ENCODE measurements at places on chromosomes 3 and 15.

- H3K27ac ChIP-seq: no peak overlapping the region
- H3K4me1 ChIP-seq: no peaks in the 10 kb centered on the region
- H3K27me3 ChIP-seq: peaks cover 15% of the 10 kb centered on the region
- DNase-seq: no peak
Observed at GRCh38 chr3:134326760-134327593, 47.3 kb downstream of the AMOTL2 start.

- no peaks in the 10 kb centered on the region for H3K36me3 ChIP-seq
- peaks cover 35% of the 10 kb centered on the region for H3K4me1 ChIP-seq
- peaks cover 40% of the 10 kb centered on the region for H3K27me3 ChIP-seq
- no peak overlapping the region for H3K27ac ChIP-seq
- DNase-seq: no peak
Observed at GRCh38 chr15:73699249-73700040, 15.3 kb downstream of the CD276 start.

- H3K27ac ChIP-seq: no peak overlapping the region
Observed at GRCh38 chr15:29852201-29852600, 29.9 kb upstream of the TJP1 start.

DNA sequence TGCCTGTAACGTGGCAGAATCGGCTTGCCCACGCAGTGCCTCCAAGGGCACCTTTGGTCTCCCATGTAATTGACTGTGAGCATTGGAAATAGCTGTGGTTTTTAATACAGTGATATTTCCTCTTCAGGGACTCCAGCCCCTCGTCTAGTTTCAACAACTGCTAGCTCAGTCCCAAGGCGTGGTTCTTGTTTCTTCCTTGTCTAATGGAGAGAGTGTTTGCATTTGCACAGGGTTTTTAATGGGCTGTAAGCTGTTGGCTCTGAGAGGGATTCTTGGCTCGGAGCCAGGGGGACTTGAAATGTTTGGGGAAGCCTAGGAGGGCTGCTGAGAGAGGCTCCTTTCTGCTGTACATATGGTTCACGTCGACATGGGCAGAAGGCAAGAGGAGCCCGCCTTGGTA is 86.2 kb downstream of the THSD4 start:
- H3K4me1 ChIP-seq: peaks cover 4% of the 10 kb centered on the region
- no peak for DNase-seq
- H3K27me3 ChIP-seq: no peaks in the 10 kb centered on the region
- H3K27ac ChIP-seq: no peak overlapping the region
- no peaks in the 10 kb centered on the region for H3K36me3 ChIP-seq

DNA sequence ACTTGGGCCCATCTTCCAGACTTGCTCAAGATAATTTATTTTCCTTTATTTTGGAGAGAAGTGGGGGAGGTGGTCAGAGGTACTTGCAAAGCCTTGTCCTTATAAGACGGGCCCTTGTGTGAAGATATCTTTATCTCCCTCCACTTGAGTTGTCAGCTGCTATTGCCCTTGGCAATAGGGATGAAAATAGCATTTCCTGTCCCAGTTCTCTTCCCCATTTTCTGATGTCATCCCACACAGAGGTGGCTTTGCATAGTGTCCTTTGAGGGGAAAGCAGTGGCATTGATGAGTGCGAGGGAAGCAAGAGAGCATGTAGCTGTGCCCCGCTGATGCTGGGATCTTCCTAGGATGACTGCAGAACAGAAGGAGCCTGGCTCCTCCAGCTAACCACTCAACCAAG is 41.9 kb upstream of the TUBGCP5 start:
- H3K27ac ChIP-seq: no peak overlapping the region
- no peak for DNase-seq
- no peak overlapping the region for H3K4me3 ChIP-seq
- no peaks in the 10 kb centered on the region for H3K4me1 ChIP-seq

DNA sequence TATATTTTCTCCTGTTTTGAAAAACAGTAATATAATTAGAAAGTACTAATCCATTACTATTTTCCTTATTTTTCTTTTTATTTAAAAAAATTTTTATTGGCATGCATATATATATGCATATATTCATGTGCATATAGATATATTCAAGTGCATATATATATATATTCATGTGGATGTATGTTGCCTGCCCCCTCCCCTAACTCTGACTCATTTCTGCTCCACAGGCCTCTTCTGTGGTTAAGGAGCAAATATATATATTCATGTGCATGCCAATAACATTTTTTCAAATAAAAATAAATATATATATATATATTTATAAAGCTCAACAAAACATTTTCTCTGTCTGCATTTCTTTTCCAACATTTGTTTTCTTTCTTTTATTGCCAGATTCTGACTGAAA is 13.6 kb upstream of the CORO2B start:
- H3K27ac ChIP-seq: no peak overlapping the region
- H3K4me1 ChIP-seq: peaks cover 3% of the 10 kb centered on the region
- DNase-seq: no peak
- peaks cover 29% of the 10 kb centered on the region for H3K27me3 ChIP-seq
- no peaks in the 10 kb centered on the region for H3K36me3 ChIP-seq
- H3K4me3 ChIP-seq: no peak overlapping the region

DNA sequence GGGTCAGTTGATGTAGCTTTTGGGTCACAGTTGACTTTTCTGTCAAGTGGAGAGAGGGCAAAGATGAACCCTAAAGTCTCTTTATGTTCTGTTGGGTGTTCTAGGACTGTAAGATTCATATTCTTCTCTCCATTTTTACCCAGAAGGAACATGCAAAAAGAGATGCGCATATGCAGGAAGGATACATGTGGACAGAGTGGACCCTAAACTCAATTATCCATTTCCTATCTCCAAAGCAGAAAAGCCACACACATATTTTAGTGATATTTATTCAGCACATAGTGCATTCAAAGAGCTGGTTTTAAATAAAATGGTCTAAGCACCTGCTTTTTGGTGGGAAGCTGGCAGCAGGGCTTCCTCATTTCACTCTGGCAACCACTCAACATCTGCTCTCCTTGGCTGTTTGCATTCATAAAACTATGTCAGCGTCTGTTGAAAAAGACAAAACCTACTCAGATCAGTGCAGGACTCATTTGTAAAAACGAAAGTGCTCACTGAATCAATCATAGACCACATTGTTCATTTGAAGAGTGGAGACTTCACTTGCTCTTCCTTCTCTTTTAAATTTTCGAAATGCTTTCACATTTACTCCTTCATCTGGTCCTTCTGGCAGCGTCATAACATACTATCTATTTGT is 96.6 kb downstream of the SEMA6D start:
- H3K36me3 ChIP-seq: no peaks in the 10 kb centered on the region
- H3K27me3 ChIP-seq: no peaks in the 10 kb centered on the region
- peaks cover 13% of the 10 kb centered on the region for H3K4me1 ChIP-seq

- no peak overlapping the region for H3K27ac ChIP-seq
- no peaks in the 10 kb centered on the region for H3K27me3 ChIP-seq
- peaks cover 2% of the 10 kb centered on the region for H3K4me1 ChIP-seq
- no peak overlapping the region for H3K4me3 ChIP-seq
- H3K36me3 ChIP-seq: no peaks in the 10 kb centered on the region
- DNase-seq: no peak
Observed at GRCh38 chr3:158780766-158781165, 21.1 kb upstream of the MFSD1 start.

DNA sequence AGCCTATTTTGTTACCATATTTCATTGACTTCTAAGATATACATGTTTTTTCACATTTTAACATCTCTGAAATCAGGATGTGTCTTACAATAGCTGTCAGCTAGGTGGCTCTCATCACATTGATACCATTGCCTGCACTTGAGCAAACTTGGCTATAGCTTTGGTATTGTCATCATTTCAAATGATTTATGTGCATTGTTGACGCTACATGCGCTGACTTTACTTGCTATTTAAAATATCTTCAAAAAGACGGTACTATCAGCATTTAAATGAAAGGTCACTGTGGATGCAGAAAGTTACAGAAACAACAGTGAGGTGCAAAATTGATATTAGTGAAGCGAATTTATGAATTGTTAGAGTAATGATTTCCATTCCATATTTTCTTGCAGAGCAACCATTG is 54.0 kb upstream of the ABHD2 start:
- H3K36me3 ChIP-seq: no peaks in the 10 kb centered on the region
- no peak overlapping the region for H3K4me3 ChIP-seq
- H3K27me3 ChIP-seq: peaks cover 31% of the 10 kb centered on the region
- H3K4me1 ChIP-seq: peaks cover 6% of the 10 kb centered on the region
- DNase-seq: no peak
- no peak overlapping the region for H3K27ac ChIP-seq

GRCh38 chr3:11770477-11771391 is 76.0 kb downstream of the TAMM41 start:
- peak; percentile 93 for DNase-seq
- no peaks in the 10 kb centered on the region for H3K36me3 ChIP-seq
- peaks cover 26% of the 10 kb centered on the region for H3K4me1 ChIP-seq
- peak overlapping the region; percentile 0 for H3K4me3 ChIP-seq

GRCh38 chr3:122184591-122184929 is 1.1 kb downstream of the CASR start:
- DNase-seq: no peak
- peaks cover 5% of the 10 kb centered on the region for H3K4me1 ChIP-seq
- H3K27ac ChIP-seq: no peak overlapping the region

DNA sequence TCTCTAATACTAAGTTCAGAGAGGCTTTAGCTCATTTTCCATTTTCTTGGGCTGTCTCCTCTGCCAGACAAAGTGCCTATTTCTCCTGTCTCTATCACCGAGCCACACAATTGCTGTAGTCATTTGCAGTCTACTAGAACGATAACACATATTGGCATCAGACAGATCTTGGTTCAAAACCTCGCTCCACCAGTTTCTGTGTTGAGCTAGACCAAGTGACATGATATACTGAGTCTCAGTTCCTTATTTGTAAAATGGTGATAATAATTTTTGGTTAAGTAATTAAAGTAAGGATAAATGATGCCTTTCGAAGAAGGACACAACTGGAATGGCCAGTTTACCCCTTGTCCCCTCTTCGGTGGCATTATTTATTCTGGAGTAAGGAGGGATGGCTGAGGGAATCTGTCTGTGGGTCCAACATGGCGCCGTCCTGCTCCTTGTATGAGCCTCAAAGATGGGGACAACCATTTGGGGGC is 398 bp upstream of the RAB7A start:
- H3K36me3 ChIP-seq: peaks cover 20% of the 10 kb centered on the region
- peak overlapping the region; percentile 93 for H3K27ac ChIP-seq
- H3K4me1 ChIP-seq: peaks cover 50% of the 10 kb centered on the region
- peaks cover 5% of the 10 kb centered on the region for H3K27me3 ChIP-seq
- peak overlapping the region; percentile 81 for H3K4me3 ChIP-seq

- no peak for DNase-seq
- H3K27me3 ChIP-seq: no peaks in the 10 kb centered on the region
- peaks cover 15% of the 10 kb centered on the region for H3K4me1 ChIP-seq
- no peak overlapping the region for H3K4me3 ChIP-seq
- H3K27ac ChIP-seq: no peak overlapping the region
- H3K36me3 ChIP-seq: peaks cover 42% of the 10 kb centered on the region
Observed at GRCh38 chr3:16448639-16449070, 64.8 kb downstream of the RFTN1 start.

DNA sequence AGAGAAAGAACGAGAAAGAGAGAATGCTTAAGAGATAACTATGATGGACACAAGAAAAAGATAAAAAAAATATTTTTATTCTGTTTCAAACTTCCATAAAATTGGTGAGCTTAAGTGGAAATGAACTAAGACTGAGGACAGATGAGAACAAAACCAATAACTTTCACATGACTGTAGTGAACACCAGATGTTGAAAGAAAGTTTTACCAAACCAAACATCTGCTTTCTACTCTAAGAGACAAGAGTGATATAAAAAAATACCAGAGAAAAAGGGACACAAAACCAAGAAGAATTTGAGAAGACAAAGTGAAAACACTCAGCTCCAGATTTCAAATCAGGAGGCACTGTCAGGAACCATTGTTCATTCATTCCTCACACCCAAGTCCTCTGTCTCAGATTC is 147.9 kb downstream of the IMPG2 start:
- peaks cover 4% of the 10 kb centered on the region for H3K4me1 ChIP-seq
- H3K27ac ChIP-seq: no peak overlapping the region
- H3K36me3 ChIP-seq: no peaks in the 10 kb centered on the region
- no peak overlapping the region for H3K4me3 ChIP-seq
- peaks cover 3% of the 10 kb centered on the region for H3K27me3 ChIP-seq

- H3K27me3 ChIP-seq: peaks cover 5% of the 10 kb centered on the region
- H3K4me3 ChIP-seq: no peak overlapping the region
- DNase-seq: no peak
Observed at GRCh38 chr15:57387564-57388076, 11.3 kb downstream of the CGNL1 start.

- no peak for DNase-seq
- no peaks in the 10 kb centered on the region for H3K4me1 ChIP-seq
- H3K36me3 ChIP-seq: no peaks in the 10 kb centered on the region
- H3K27me3 ChIP-seq: no peaks in the 10 kb centered on the region
Observed at GRCh38 chr3:29705906-29706844, 425.3 kb downstream of the RBMS3 start.

DNA sequence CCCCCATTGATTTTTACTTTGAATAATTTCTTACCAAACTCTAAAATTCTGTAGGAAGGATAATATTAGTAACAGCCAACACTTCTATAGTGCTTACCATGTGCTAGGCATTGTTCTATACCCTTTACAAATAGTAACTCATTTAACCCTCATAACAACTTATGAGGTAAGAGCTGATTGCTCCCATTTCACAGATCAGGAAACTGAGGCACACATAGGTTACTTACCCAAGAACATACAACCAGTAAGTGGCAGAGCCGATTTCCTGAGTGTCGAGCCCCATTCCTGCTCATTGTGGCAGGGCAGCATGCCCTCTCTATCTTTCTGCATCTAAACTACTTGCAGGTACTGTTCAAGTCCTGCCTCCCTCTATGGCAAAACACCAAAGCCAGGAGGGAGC is 9.0 kb downstream of the CCDC32 start:
- no peaks in the 10 kb centered on the region for H3K27me3 ChIP-seq
- DNase-seq: no peak
- peaks cover 5% of the 10 kb centered on the region for H3K4me1 ChIP-seq
- no peak overlapping the region for H3K27ac ChIP-seq
- H3K36me3 ChIP-seq: peaks cover 41% of the 10 kb centered on the region

GRCh38 chr15:95998935-95999334 is 331.6 kb upstream of the NR2F2 start:
- no peaks in the 10 kb centered on the region for H3K36me3 ChIP-seq
- peaks cover 20% of the 10 kb centered on the region for H3K4me1 ChIP-seq
- no peak for DNase-seq
- no peak overlapping the region for H3K27ac ChIP-seq
- peaks cover 66% of the 10 kb centered on the region for H3K27me3 ChIP-seq
- H3K4me3 ChIP-seq: no peak overlapping the region

- peaks cover 1% of the 10 kb centered on the region for H3K4me1 ChIP-seq
- DNase-seq: no peak
- peaks cover 15% of the 10 kb centered on the region for H3K27me3 ChIP-seq
Observed at GRCh38 chr3:101976473-101976872, 127.2 kb downstream of the NFKBIZ start.

DNA sequence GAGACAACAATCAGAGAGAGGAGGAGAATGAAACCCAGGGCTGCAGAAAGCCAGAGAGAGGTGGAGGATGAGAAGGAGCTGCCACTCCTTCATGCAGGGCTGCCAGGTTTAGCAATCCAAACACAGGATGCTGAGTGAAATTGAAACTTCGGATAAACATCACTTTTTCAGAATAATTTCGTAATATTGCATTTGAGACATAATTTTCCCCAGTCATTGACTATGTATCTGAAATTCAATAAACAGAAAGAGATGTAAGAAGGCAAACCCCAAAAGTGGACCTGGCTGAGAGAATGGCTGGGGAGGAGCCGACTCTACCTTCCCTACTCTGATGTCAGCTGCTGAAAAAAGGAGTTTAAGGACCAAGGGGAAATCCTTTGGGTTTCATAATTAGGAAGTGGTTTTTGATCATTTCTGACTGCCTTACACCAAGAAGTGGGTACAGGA is 33.8 kb downstream of the SLC9A9 start:
- no peak overlapping the region for H3K27ac ChIP-seq
- H3K36me3 ChIP-seq: peaks cover 5% of the 10 kb centered on the region
- no peaks in the 10 kb centered on the region for H3K27me3 ChIP-seq
- H3K4me1 ChIP-seq: peaks cover 19% of the 10 kb centered on the region
- no peak overlapping the region for H3K4me3 ChIP-seq

- no peaks in the 10 kb centered on the region for H3K27me3 ChIP-seq
- no peak overlapping the region for H3K4me3 ChIP-seq
- H3K36me3 ChIP-seq: no peaks in the 10 kb centered on the region
Observed at GRCh38 chr3:1087066-1087560, 5.7 kb upstream of the CNTN6 start.
